Activated gamma-delta T cell (primary cell): ENCODE measurements at places on chromosomes 6 and 20.

DNA sequence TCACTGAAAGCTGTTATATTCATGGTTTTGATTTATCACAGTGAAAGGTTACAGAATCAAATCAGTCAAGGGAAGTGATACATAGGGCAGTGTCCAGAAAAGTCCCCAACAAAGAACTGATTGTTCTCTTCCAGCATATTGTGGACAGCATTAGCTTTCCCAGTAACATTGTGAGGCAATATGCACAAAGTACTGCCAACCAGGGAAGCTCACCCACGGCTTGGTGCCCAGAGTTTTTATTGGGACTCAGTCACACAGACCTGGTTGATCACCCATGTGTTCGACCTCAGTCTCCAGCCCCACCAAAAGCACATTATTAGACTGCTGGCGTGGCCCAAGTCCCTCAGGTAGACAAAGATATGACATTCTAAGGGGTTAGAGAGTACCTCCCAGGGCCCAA, 76.0 kb downstream of the LCA5 start:
- no peak for DNase-seq

GRCh38 chr20:32062776-32063170, 10.7 kb downstream of the HCK start:
- DNase-seq, result no peak

GRCh38 chr20:5793916-5794315, 43.7 kb downstream of the SHLD1 start:
- DNase-seq, result no peak

DNA sequence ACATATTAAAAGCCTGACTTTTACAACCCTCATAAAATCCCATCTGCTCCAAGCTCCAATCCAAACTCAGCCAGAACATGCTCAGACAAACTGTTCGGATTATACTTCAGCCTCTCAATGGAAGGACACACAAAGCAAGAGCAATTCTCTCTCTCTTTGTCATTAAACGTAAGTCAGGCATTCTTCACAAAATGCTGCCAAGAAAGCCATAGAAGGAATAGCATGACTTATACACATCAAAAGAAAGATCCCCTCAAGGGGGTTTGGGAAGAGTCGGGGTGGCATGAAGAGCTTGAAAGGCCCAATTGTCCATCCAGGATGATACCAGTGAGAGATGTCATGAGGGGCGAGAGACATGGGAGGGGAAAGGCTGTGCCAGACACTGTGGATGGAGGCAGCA, 268.9 kb downstream of the PREX1 start:
- no peak for DNase-seq

DNA sequence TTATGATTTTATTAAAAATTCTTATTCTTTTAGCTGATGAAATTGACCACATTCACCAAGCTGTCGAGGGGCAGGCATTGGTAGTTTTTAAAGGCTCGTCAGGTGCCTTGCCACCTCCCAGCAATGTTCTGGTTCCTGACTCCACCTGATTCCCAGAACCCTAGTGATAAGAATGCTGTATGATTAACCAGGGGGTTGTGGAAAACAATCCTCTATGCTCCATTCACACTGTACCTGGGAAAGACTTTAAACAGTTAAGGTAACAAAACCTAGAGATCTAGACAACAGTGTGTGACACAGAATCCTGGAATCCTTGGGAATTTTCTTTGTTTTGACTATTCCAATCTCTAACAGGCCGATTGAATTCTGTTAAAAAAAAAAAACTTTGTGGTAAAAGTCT, 165.7 kb upstream of the OLIG3 start:
- no peak for DNase-seq

- no peak for DNase-seq
Observed at GRCh38 chr6:129555206-129555832, 154.7 kb downstream of the ARHGAP18 start.

GRCh38 chr6:117503211-117503610, 20.7 kb downstream of the DCBLD1 start:
- no peak for DNase-seq

- DNase-seq, result no peak
Observed at GRCh38 chr6:100100776-100101175, 106.8 kb upstream of the MCHR2 start.

- no peak for DNase-seq
Observed at GRCh38 chr6:149454346-149454848, 30.4 kb downstream of the ZC3H12D start.

DNA sequence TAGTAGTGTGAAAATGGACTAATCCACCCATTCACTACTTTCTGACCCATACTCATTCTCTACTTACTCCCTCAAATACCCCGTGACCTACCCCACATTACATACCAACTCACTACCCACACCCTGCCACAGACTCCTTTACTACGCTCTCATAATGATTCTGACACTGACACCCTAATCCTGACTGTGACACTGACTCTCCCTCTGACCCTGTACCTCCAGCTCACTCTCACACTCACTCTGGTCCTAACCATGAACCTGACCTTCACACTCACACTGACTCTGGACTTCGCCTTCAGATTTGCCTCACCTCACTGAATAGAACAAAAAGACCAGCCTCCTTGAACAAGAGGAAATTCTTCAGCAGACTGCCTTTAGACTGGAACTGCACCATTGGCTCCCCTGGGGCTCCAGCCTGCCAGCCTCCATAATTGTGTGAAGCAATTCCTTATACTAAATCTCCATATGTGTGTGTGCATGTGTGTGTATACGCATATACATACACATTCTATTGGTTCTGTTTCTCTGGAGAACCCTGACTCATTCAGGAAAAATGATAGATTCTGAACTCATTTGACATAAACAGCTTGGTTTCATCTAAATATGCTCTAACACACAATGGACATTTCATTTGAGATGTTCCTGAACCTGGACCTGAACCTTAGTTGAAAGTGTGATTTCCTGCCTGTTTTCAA, 10.5 kb upstream of the ZNF343 start:
- no peak for DNase-seq
